ENCODE measurements at places on chromosomes 4 and X.

DNA sequence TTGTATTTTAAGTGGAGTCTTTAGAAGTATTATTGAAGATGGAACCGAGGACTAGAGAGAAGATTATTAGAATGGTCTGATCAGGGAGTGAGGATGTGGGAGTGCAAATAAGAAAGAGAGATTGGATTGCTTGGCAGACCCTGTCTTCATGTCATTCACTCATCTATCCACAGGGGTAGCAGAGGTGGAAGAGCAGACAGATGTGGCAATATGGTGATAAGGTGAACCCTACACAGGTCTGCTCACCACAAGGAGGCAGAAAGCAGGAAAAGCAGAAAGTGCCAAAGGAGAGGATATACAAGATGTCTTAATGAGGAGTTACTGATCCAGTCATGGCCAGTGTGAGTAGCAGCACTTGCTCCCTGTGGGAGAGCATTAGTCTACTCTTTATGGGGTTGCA, 129.4 kb downstream of the MAGEE2 start:
- peak; percentile 5 for DNase-seq

DNA sequence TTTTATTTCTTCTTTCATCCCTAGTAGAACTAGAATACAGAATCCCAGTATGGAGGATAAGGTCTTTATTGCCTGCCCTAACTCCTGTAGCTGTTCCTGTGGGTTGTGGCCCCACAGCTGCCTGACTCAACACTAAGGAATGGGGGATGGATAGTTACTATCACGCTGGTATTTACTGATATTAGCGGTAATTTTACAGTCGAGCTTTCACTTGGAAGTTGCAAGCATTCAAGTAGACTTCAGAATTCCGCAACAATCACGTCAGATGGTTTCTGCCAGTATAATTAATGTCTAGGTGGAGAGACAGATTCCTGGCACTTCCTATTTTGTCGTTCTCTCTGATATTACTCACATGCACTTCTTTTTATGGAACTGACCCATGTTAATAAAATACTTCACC, 489.8 kb downstream of the PABPC4L start:
- DNase-seq = peak; percentile 2

DNA sequence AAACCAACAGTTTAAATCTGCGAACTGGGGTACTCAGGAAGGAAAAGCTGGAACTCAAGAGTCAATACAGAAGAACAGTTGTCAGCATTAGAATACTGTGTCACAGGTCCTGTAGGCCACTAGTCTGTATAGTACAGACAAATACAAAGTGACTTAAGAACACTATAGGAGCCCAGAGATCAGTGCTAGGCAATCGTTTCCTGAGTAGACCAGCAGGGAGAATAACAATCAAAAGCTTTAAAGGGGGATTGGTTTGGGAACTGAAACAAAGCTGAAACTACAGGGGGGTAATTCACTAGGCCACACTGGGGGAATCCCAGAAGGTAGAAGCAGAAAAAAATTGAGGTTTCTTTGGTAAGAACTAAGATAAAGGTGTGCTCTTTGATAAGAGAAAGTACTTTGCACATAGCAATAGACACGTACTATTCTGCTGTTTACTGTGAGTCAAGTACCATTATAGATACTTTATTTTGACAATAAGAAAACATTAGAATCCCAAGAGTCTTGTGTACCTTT, 339.7 kb downstream of the PCDH19 start:
- peak; percentile 5 for DNase-seq

- DNase-seq = no peak
Measured at GRCh38 chr4:105858466-105859040, 36.7 kb upstream of the NPNT start.

DNA sequence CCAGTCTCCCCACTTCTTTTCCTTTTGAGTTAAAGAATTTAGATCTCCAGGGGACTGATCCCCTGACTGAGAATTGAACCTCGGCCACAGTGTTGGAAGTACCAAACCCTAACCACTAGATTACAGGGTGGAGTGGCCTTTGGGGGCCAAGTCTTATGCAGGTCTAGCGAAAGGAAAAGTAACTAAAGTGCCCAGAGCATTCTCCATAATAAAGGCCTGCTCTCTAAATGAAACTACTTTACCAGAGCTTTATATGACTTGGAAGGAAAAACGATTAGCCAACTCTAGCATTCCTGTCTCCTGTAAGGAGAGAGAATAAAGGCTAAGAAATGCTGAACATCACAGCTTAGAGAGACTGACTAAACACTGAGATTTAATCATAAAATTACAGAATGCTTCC, 788.0 kb downstream of the C4orf33 start:
- no peak for DNase-seq

DNA sequence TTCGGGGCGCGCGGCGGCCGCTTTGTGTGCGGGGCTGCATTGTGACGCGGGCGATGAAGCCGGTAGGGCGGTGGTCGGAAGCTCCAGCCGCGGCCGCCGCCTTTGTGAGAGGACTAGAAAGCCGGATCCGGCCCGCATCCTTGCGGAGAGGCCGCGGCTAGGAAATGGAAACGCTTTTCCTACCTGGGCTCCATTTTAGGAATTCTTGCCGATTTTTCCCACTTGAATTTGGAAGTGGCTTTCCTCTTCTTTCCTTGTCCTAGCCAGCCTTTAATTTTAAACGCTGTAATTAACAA, 708 bp downstream of the TMSB4X start:
- no peak for DNase-seq

Data from iPS-NIHi11 (cell line).